T-helper 17 cell (primary cell): ENCODE measurements at places on chromosomes 12 and 14.
A peak's percentile ranks its signal among the peaks of the same experiment; 100 is the strongest.

GRCh38 chr12:68739891-68740290 lies 6.1 kb upstream of the SLC35E3 start:
- no peak for DNase-seq

DNA sequence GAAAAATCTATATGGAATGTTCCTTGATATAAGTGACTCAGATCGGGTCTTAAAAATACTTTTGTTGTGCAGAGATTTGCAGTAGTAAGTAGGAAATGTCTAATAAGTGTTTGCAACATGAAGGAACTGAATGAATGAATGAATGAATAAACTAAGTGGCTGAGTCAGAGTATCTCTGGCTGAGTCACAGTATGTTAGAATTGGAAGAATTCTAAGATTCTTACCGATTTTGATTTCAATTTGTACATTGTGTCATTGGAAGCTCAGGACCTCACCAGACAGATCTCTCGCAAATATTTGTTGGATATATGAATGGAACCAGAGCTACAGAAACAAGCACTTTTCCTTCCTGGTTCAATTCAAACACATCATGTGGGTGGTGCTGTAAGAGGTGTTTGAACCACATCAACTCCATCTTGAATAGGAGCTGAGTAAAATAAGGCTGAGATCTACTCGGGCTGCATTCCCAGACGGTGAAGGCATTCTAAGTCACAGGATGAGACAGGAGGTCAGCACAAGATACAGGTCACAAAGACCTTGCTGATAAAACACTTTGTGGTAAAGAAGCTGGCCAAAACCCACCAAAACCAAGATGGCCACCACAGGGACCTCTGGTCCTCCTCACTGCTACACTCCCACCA lies 123.9 kb upstream of the FOXN3 start:
- DNase-seq, result no peak

DNA sequence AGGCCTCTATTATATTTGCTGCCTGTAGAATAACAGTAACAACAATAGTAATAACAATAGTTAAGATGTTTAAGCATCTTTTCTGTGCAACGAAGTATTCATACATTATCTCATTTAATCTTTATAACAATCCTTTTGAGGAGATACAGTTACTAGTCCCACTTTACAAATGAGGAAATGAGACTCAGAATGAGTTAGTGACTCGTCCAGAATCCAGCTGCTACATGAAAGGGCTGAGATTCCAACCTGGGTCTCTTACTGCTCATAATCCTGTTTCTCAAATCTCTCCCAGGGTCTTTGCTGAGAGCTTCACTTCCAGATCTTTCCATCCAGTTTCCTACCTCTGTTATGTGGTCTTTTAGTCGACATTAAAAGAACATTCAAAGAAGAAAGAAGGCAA lies 173.7 kb upstream of the TMPO start:
- no peak for DNase-seq

- no peak for DNase-seq
Measured at GRCh38 chr14:104086661-104087461, 1.4 kb downstream of the ASPG start.

GRCh38 chr12:65791400-65791799 lies 32.9 kb upstream of the HMGA2 start:
- no peak for DNase-seq

- no peak for DNase-seq
Measured at GRCh38 chr12:123029550-123029949, 49.1 kb downstream of the ARL6IP4 start.

DNA sequence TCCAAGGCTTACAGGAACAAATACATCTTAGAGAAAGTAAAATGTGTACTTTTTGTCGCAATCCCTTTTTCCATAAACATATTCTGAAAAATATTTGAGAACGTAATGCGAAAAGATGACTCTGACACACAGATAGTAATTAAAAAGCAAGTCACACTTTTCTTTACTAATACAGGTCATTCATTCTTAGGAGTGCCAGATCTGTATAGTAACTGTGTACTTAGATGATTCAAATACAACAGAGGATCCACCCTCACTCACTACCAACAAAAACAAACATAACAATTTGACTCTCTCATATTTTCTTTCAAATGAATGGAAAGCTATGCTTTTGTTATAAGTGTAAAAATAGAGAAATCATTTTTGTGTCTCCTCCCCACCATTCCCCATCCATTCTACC lies 795.4 kb downstream of the SLC6A15 start:
- no peak for DNase-seq

GRCh38 chr12:58645946-58646345 lies 274.4 kb downstream of the LRIG3 start:
- DNase-seq, result no peak

GRCh38 chr12:100401660-100402059 lies 44.8 kb downstream of the SLC17A8 start:
- no peak for DNase-seq

DNA sequence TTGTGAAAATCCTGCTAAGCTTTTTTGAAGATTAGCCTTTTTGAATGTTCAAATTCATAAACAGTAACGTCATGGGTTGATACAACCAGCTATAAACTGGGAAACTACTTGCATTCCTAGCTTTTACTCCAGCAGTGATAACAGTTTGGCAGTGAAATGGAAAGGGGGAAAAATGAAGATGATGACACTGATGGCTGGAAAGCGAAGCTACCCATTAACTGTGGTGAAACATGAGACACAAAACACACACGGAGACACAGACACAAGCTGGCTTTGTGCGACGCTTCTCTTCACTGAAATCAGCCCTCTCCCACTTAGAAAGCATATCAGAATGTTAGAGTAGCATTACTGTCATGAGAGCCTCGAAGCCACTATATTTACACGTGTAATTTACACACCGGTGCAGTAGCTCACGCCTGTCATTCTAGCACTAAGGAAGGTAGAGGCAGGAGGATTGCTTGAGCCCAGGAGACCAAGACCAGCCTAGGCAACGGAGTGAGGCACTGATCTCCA lies 15.7 kb downstream of the VPS37B start:
- no peak for DNase-seq

GRCh38 chr14:33414041-33414440 lies 475.4 kb downstream of the NPAS3 start:
- no peak for DNase-seq

DNA sequence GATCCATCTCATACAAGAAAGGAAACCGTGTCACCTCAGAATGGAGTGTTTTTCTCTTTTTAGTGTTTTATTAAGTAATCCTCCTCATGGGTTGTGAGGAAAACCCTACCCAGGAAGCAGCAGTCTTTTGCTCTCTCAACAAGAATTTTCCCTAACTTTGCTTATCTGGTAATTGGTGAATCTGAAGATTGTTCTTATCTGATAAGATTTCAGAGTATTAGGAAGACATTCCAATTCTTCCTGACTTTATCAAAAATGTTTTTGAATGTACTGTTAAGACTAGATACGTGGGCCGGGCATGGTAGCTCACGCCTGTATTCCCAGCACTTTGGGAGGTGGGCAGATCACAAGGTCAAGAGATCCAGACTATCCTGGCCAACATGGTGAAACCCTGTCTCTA lies 86.0 kb downstream of the PHLDA1 start:
- no peak for DNase-seq

DNA sequence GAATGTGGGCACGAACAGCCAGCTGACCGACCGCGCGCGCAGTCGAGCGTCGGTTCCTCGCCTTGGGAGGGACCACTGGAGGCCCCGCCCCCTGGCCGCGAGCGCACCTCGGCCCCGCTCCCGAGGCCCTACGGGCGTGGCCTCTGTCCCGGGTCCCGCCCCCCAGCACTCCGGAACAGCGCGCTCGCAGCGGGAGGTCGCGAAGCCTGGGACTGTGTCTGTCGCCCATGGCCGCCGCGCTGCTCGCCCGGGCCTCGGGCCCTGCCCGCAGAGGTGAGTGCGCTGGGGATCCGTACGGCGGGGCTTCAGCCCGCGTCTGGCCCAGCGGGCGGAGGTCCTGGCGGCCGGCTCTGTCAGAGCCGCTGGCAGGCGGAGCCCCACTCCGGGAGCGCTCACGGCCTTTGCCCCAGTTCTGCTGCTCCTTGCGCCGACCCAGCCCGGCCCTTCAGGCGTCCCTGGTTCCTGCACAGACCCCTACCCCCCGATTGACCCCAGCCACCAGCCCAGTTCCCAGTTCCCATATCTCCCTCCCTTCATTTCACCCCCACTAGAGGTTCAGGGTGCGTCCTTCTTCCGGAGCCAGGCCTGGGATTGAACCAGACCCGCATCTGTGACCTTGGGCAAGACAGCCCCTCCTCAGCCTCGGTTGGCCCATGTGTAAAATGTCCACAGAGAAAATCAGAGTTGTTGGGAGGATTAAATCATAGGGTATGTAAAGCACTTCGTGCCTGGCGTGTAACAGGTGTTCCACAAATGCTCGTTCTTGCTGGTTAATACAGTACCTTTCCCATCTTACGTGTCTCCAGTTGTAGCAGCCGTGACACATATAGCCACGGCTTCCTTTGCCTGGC lies at the start of gene ACADS:
TSS of gene ACADS (plus strand) at position 168 of the 851 bp plus-strand sequence. CDS start at position 228, 60 bp downstream.
- peak; percentile 86 for DNase-seq

- no peak for DNase-seq
Measured at GRCh38 chr14:102255401-102256190, 49.4 kb downstream of the MOK start.

DNA sequence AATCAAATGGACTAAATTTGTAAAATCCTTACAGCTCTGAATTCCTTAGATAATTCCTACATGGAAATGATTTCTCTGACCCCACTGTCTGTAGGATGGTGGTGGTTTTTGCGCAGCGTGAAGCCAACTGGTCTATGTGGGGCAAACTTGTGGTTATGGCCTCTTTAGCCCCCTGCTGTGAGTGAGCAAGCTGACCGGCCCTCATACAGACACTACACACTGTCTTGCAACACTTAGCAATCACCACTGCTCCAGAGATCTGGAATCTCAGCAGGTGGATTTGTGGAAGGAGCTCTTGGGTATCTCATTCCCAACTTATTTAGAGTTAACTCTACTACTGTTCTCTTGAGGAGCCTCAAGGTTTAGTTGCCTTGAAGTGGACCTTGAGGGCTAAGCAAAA lies 70.2 kb downstream of the SCN8A start:
- no peak for DNase-seq

GRCh38 chr12:1518591-1519516 lies 75.5 kb downstream of the FBXL14 start:
- DNase-seq, result no peak

DNA sequence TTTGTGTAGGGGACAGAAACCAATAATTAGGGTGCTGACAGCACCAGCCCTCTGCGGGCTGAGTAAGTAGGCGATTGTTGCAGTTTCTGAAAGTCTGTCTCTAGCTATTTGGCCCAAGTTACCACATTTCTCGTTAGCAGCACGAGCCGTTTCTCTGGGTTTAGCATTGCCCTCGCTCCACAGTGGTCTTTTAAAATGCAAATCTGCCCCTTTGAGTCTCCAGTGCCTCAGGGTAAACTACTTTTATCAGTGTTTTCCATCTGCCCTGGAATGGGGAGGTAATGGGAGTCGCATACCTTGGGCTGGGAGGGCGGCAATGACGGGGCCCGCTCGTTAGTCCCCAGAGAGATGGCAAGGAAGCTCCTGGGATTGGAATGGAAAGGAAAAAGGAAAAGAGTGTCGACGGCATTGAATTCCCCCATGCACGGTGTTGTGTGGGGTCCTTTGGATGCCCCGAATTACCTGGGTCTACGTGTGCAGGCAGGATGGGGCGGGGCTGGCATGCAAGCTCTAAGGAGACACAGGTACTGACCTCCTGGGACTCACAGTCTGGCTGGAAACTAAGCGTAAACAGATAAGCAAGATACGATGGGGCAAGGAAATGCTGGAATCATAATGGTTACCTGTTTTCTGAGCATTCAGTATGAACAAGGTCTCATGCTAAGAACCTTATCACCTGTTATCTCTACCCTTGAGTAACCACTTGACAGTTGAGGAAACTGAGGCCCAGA lies 131.8 kb upstream of the MAP1LC3B2 start:
- DNase-seq, result no peak

DNA sequence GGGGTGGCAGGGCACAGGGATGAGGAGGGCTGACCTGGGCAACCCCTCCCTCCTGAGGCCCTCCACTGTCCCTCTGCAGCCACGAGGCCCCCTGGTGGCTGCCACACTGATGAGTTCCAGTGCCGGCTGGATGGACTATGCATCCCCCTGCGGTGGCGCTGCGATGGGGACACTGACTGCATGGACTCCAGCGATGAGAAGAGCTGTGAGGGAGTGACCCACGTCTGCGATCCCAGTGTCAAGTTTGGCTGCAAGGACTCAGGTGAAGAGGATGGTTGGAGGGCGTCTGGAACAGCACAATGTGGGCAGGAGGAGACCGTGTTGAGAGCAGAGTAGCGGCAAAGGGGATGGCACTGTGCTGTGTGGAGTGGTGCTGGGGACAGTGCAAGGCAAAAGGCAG lies 25.7 kb upstream of the LRP1-AS start:
- DNase-seq, result no peak

DNA sequence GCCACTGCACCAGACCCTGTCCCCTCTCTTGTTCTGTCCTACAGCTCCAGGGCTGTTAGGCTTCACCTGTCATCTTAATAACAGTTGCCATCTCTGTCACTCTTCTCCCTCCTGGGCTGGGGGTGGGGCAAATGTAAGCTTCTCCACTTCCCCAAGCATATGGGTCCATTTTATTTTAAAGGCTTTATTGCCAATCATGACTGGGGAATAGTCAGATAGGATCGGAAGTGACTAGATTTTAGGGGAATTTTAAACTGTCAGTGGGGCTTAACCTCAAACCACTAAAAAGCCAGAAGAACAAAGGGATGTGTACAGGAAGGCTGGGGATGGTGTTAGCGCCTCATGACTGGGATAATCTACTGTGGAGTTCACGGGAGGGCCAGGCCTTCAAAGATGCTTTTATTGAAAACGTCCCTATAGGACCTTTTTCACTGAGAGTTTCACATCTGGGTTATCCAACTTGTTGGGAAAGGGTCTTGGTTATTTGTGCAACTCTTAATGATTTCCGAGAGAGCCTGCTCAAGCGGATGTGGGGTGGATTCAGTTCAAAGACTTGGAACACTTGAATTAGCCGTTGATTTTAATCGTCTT lies 41.6 kb downstream of the CHST11 start:
- no peak for DNase-seq

- no peak for DNase-seq
Measured at GRCh38 chr12:13036881-13037280, 7.3 kb upstream of the FAM234B start.

GRCh38 chr12:54216797-54217661 lies 28.2 kb upstream of the SMUG1 start:
- DNase-seq, result peak; percentile 73

GRCh38 chr12:59874781-59875180 lies 279.0 kb downstream of the SLC16A7 start:
- no peak for DNase-seq

GRCh38 chr12:77995436-77996167 lies 164.9 kb downstream of the NAV3 start:
- no peak for DNase-seq

GRCh38 chr12:130335517-130336392 lies 1.9 kb upstream of the PIWIL1 start:
- DNase-seq, result no peak

- DNase-seq, result no peak
Measured at GRCh38 chr12:108204117-108204987, 75.3 kb downstream of the WSCD2 start.
